Anterior cingulate cortex (tissue), 58 donors: ENCODE measurements at places on chromosomes 13 and 19.

DNA sequence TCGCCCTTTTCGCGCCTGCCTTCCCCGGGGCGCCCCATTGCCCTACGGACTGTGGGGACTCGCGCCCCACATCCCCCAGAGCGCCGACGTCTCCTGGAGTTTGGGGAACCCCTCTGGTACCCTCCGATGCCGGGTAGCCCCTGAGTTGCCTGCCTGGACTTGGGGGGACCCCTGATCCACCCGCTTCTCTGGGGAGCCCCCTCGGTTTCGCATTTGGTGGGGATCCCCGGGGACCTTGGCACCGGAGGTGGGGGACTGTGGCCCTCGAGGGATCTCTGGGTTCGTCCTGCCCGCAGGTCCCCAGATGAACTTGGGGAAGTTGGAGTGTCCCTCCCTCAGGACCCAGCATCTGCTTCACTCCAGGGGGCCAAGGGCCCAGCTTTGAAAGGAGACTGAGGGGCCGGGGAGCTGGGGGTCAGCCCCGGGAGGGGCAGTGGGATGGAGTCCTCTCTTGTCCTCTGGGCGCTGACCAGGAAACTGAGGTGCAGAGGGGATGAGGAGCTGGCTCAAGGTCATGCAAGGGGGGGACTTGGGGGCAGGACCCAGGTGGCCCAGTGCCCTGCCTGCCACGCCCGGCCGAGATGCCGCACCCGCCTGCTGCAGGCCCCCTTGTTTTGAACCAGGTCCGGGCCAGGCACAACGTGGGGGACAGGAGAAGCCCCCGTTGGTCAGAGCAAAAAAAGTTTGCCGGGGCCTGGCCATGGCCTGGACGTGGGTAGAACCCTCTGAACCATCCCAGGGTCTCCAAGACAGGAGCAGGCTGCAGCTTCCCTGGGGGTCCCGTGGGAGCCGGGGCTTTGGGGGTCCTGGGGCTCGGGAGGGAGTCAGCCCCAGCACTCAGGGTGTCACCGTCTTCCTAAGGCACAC lies 1.0 kb downstream of the EFNA2 start:
- DNase-seq = no peak

GRCh38 chr13:100854006-100854405 lies 179.4 kb upstream of the TMTC4 start:
- DNase-seq = no peak

DNA sequence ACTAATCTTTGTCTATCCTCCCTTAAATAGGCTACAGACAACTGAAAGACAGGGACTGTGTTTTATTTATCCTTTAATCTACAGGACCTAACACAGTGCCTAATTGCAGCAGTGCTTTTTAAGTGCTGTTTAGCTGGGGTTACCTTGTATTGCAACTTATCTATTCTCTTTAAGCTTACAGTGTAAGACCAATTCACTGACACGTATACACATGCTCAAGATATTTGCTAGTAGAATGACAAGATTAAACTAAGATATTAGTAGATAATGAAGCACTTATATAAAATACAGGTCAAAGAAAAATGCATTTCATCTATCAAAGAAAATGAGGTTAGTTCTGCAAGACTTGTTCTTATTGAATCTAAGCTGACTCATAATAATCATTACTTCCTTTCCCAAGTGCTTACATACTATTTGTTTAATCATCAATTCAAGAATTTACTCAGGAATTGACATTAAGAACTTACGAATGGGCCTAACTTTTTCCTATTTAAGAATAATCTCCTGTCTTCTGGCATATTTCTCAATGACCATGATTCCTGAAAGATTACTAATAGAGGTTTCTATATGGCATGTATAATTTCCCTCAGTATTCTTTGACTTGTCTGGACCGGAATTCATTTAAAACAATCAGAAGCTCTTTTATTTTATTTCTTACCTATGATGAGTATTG lies 75.8 kb upstream of the MAB21L1 start:
- no peak for DNase-seq

GRCh38 chr13:75309981-75310580 lies 171.9 kb downstream of the TBC1D4 start:
- DNase-seq = no peak

DNA sequence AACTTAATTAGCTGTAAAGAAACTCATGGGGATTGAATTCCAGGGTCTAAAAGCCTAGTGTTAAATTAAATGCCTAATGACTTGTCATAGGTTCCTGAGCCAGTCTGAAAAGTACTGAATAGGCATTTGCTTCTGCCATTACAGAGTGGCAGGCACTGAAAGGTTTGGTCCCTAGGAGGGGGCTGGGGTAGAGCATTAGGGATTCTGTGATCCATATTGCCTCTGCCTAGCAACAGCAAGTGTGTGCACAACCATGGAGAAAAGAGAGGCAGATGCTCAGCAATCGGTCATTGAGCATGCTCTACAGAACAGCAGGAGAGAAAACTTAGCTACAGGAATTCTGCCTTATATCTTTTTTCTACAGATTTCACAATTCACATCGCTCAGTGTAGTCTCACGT lies 133.5 kb downstream of the TRPC4 start:
- DNase-seq = no peak
